ENCODE measurements at places on chromosomes 16 and 17.
A peak's percentile ranks its signal among the peaks of the same experiment; 100 is the strongest.

GRCh38 chr16:87406495-87407088, 14.5 kb downstream of the MAP1LC3B start:
- DNase-seq: no peak

- DNase-seq: no peak
These were observed 11.5 kb upstream of the DUSP14 start for GRCh38 chr17:37478187-37478586.

GRCh38 chr16:70472786-70473433, 18.5 kb downstream of the FCSK start:
- DNase-seq: no peak

DNA sequence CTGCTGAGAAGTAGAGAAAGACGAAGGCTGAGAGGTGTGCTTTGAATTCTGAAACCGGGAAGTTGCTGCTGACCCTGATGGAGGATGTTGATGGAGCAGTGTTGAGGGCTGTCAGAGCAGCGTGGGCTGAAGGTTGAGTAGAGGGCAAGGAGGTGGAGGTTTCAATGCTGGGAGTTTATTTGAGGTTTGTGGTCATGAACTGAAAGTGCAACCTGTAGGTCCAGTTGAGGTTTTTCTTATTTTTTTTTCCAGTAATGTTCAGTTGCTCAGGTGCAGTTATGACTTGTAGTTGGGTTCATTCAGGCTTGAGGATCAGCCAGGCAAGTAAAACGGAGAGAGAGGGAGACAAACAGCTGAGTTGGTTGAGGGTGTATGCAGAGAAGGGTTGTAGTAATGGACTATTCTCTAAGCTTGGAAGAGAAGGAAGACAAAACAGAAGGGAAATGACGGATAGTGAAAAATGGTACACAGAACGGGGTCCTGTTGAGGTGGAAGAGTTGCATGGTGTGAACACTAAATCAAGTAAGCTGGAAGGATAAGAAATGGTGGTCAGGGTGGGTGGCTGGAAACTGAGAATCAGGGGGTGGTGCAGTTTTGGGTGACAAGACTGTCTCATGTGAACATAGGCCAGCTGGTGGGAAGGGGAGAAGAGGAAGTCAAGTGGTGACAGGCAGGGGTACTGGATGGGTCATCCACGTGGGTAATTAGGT, 8.7 kb upstream of the UBE2G1 start:
- no peak for DNase-seq

GRCh38 chr16:23279721-23280153, 22.4 kb upstream of the SCNN1B start:
- DNase-seq: no peak

- DNase-seq: no peak
These were observed 257.6 kb upstream of the SDK2 start for GRCh38 chr17:73901661-73902415.

GRCh38 chr17:7222093-7222971, 2.6 kb downstream of the ACADVL start:
- DNase-seq: no peak

DNA sequence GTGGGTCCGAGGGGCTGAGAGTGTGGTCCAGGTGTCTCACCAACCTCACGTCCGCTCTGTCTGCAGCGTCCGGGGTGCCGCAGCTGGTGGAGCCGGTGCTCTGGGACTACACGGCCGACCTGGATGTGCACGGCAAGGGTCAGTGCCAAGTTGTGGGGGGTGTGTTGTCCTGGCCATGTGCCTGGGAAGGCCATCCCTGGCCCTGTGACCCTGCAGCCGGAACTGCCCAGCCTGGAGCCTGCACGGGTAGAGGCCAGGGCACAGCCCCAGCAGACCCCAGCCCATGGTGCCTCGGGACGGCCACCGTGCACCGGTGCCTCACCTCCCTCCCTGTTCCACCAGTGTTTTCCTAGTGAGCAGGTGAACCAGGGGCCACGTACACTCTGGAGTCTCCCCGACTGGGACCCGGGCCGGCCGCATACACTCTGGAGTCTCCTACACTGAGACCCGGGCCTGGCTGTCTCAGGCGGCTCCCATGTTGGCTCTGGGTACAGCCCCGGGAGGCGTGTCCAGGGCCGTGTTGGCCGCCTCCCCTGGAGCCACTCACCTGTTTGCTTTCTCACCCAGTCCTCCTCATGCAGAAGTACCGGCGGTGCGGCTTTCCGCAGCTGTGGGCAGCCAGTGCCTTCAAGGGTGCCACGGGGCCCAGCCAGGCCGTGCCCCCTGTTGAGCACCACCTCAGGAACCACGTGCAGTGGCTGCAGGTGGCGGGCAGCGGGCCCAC, 13.8 kb downstream of the CYBC1 start:
- DNase-seq: no peak

GRCh38 chr17:56976941-56977608, 856 bp upstream of the SCPEP1 start:
- no peak for DNase-seq

DNA sequence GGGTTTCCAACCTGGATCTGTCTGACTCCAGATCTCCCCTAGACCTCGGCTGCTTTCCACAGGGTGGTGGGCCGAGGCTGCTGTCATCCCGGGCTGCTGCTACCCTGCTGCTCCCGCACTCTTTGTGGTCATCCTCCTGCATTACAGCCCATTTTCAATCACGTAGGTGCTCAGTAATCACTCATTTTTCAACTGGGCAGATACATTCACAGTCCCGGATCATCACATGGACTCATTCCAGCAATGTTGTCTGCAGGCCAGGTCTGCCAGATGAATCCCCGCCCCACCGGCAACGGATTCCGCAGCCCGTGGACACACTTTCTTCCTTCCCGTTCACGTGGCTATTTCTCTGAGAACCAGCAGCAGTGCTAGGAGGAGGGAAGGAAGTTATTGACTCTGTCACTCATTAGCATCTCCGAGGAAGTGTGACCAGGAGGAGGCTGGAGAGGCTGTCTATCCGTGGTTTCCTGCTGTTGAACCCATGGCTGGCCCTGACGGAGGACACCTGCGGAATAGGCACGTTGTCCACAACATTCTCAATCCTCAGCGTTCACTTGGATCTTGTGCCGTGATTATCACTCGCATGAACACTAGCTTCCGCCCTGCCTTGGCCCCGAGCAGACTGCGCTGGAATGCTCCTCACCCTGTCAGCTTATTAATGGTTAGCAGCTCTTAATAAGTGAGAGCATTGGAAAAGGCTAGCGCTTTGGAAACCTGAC, 14.7 kb upstream of the ZCCHC14 start:
- no peak for DNase-seq

DNA sequence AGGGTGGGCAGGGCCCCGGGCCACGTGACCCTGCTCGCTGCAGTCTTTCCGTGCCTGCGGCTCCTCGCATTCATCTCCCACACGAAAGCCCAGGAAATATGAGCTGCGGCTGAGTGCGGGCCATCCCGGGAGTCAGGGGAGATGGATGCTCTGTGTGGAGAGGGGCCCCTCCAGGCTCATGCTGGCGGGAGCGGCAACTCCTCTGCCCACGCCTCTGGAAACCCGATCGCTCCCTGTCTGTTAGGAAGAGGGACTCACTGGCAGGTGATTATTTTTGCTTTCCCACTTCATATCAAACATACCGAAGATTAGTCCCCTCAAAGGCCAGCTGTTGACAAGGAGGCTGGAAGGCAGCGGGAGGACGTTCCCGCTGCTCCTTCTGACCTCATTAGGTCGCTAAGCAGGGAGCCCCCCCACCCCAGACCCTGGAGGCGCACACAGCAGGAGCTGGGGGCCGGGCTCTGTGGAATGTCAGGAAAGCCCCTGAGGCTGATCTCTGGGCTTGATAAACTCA, 228.5 kb downstream of the FOXL1 start:
- DNase-seq: no peak

- no peak for DNase-seq
These were observed 183.7 kb downstream of the SNX29 start for GRCh38 chr16:12160249-12160648.

DNA sequence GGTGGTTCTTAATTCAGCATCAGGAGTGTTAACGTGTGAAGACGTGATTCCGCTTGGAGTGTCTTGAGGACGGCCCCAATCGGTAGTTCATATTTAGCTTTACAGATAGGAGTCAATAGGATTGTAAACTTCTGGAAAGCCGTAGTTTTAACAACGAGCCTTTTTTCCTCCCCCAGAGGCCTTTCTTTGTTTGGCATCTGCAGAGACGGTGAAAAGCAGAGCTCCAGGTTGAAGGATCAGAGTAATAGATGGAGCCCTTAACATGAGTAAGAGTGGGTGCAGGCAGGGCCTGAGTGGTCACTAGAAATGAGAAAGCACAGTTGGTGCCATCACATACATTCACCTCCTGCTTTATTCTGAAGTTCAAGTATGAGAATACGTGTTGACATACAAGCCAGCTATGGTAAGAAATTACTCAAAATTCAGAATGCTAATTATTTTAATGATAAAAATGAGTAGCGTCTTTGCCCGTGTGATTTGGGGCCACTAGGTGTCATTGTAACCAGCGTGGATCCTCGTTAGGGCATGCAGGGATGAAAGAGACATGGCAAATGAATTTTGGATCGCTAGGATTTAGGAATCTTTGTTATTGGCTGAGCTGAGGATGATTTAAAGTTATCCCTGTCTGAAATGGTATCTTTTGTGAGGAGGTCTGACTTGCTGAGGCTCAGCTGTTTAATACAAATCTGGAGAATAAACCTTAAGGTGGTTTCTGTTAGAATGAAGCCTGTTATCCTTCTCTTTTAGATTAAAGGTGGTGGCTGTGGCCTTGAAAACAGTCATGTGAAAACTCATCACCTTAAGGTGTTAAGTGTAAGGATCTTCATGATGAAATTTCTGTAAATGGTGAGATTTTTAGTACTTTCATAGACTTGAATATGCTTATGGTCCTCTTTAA, 18.6 kb downstream of the PRCD start:
- no peak for DNase-seq

- peak; percentile 13 for DNase-seq
These were observed 19.1 kb downstream of the C16orf95 start for GRCh38 chr16:87297918-87298631.

- no peak for DNase-seq
These were observed 183.1 kb upstream of the CCL2 start for GRCh38 chr17:34071886-34072420.

GRCh38 chr17:48612854-48613691, 2.0 kb downstream of the HOXB8 start:
- no peak for DNase-seq

DNA sequence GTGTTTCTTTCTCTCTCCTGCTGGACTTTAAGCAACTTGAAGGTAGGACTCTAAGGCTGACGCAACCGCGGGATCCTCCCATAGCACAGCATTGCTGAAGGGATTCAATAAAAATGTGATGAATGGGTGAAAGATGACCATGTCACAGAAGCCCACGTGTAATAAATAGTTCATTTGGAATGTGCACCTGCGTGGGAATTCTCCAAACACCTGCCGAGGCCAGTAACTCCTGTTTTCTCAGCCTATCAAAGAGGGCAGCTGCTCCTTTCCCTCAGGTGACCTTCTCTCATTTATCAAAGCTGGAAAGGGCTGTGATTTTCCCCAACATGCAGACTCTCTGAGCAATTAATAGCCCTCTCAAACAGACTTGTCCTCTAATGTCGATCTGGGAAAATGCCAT, 235.7 kb downstream of the STX8 start:
- no peak for DNase-seq

DNA sequence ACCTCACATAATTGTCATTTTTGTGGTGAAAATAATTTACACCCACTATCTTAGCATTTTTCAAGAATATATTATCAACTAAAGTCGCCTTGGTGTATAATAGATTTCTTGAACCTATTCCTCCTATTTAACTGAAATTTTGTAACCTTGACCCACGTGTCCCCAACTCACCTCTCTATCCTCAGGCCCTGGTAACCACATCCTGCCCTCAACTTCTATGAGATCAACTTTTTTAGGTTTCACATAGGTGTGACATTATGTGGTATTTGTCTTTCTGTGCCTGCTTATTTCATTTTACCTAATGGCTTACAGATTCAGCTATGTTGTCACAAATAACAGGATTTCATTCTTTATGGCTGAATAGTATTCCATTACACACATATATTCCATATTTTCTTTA, 73.0 kb upstream of the CNTNAP4 start:
- no peak for DNase-seq

GRCh38 chr17:15361151-15361550, 19.8 kb upstream of the TEKT3 start:
- no peak for DNase-seq

- no peak for DNase-seq
These were observed 3.2 kb downstream of the SHBG start for GRCh38 chr17:7633093-7633492.

DNA sequence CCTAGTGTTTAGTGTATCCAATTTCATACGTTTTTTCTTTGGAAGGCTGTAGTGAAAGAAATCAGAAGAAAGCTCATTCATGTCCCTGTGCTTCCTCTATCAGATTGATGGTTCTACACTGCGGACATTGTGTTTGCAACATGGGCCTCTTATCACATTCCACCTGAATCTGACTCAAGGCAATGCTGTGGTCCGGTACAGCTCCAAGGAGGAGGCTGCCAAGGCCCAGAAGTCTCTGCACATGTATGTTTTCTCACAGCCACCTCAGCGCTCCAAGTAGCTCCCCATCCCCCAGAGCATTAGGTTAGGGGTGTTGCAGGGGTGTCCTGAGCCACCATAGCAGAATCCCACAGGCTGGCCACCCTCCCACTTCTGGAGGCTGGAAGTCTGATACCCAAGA, 25.2 kb downstream of the TMC6 start:
- no peak for DNase-seq

GRCh38 chr16:81696961-81697615, 82.0 kb upstream of the PLCG2 start:
- no peak for DNase-seq

DNA sequence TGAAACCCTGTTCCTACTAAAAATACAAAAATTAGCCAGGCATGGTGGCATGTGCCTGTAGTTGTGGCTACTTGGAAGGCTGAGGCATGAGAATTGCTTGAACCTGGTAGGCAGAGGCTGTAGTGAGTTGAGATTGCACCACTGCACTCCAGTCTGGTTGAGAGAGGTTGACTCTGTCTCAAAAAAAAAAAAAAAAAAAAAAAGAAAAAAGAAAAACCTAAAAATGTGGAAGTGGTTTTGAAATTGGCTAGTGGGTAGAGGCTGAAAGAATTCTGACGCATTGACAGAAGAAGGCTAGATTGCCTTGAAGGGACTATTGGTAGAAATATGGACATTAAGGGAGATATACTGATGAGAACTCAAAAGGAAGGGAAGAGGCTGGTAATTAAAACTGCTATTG, 33.6 kb upstream of the CPPED1 start:
- no peak for DNase-seq

- DNase-seq: no peak
These were observed 43.5 kb upstream of the VPS4A start for GRCh38 chr16:69267633-69268032.

- no peak for DNase-seq
These were observed 24.9 kb downstream of the USP31 start for GRCh38 chr16:23124315-23124714.

DNA sequence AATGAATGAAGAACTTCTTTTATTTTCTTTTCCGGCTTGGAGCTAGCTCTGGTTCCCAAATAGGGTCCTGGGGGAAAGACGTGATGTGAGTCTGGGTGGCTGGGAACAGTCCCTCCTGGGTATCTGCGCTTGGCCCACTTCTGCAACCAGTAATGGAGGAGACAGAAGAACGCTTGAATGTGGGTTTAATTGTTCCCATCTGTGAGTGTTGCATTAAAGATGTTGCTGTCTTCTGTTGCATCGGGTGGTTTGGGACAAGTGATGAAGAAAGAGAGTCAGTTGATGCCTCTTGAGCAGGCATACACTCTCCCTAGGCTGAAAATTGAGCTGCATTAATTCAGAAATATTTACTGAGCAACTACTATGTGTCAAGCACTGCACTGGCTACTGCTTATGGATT, 511.1 kb downstream of the CDH13 start:
- no peak for DNase-seq

GRCh38 chr16:86529160-86529559, 18.8 kb downstream of the FOXF1 start:
- DNase-seq: no peak
